ENCODE measurements at places on chromosomes 13 and 19.

GRCh38 chr13:43074824-43075510 lies 51.6 kb downstream of the DNAJC15 start:
- no peak for DNase-seq

- no peak for DNase-seq
These were observed 905.0 kb downstream of the GPC5 start for GRCh38 chr13:92303428-92303827.

DNA sequence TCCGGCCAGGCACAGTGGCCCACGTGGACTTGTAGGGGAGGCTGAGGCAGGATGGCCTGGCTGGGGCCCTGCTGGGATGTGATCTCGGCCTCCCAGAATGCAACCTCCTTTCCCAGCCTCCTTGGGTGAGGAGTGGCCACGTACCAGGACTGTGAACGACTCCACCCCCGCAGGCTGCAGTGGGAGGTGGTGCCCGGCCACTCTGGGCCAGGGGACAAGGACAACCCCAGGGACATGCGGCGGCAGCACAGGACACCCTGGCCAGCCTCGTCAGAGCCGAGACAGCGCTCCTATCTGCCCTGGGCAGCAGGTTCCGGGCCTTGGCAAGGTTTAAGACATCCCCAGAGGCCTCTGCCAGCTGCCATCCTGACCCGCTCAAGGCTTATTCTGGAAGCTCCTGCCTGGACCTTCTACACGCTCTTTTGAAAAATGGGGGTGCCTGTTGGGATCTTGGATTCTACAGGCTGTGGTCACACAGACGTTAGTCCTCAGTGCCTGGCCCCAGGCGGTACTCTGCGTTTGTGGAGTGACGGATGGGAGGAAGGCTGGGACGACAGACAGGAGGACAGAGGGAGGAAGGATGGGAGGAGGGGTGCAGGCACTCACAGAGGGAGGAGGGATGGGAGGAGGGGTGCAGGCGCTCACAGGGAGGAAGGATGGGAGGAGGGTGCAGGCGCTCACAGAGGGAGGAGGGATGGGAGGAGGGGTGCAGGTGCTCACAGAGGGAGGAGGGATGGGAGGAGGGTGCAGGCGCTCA lies 19.9 kb upstream of the CACTIN start:
- no peak for DNase-seq

DNA sequence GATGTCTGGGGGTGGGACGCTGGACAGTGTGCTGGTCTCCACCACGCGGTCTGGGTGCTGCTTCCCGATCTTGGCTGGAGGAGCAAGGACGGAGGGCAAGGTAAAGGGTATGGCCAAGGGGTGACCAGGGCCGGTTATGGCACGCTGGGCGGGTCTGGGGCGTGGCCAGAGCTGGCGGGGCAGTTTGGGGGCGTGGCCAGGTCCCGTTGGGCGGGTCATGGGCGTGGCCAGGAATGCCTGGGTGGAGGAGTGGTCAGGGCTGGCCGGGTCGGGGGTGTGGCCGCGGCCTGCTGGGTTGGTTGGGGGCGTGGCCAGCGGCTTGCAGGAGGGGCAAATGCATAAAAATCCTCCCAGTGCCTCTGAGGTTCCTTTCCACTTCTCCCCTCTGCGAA lies 19.2 kb downstream of the GPX4 start:
- no peak for DNase-seq

DNA sequence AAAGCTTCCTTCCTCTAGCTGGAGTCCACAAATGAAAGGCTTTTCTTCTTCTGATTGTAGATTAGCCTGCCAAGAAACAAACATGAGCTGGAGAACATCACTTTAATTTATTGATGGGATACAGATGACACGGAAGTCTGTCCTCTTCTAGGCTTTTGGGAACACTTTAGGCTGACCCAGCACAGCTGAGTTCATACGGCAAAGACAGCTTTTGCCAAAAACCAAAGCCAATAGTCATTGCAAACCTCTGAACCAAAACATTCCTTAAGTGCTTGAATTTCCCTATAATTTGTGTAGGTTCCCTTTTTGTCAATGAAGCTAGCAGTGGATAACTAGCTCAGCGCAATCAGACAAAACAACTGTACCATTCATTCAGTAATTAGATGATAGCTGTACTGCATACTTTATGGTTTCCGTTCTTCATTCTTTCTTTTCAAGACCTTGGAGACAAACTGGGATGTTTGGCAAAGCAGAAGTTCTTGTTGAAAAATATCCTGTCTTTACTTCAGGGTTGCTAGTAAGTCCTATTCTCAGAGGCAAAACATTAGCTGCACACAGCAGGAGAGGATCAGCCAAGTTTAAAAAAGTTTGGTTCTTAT lies 95.7 kb upstream of the SPRY2 start:
- no peak for DNase-seq

DNA sequence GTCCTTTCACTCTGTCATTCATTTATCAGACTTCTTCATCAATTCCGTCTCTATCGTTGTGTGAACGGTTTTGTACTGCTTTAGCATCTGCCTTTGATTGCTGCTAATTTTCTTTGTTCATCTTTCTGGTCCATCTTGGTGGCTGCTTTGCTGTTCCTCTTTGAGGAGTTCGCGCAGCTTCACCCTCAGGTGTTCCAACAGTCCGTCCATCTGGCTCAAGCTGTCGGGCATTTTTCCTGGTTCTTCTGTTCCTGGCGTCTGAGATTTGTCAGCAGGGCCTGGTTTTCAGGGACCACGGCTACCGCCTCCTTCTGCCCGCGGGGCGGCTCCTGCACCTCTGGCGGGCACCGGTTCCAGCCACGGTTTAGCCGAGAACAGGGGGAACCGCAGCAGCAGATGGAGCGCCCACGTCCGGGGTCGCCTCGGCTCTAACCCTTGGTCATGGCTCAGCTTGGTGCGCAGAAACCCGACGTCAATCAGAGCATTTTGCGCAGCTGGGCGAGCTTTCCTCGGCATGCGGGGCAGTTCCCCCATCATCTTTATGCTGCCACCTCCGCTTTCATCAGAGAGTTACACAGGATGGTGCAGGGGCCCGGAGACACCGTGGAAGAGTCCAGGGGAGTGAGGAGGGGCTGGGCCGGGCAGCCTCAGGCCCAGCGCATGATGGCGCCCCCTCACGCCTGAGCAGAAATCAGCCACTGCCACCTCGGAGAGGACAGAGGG lies 89.5 kb downstream of the ZNF100 start:
- DNase-seq = no peak

DNA sequence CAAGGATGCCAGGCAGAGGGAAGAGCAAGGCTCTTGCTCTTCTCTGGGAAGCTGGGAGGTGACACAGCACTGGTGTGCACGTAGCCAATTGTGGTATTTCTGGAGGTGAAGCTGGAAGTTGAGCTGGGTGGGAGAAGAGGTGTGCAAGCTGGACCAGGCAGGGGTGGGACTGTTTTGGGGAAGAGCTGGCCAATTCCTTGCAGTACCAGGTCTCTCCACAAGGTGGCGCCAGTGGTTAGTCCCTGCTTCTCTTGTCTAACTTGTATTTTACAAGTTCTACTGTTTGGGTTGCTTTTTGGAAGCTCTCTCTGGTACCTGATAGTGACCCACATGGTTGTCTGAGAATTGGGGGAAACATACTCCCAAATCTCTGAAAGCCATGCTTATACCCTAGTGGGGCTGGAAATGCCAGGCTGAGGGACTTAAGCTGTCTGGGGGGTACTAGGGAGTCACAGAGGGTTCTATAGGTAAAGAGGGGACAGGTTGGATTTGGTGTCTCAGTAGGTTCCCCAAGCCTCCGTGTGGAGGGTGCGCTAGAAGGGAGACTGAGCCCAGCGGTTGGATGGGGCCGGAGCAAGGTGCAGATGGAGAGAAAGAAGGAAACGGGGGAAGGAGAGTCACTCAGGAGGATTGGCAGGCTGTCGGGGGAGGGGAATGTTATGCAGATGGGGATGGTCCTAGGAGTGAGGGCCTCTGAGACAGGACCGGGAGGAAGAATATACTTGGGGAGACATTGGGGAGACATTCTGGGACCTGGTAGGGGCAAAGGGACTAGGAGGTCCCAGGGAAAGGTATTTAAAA lies 3.0 kb downstream of the HPN start:
- peak; percentile 34 for DNase-seq

DNA sequence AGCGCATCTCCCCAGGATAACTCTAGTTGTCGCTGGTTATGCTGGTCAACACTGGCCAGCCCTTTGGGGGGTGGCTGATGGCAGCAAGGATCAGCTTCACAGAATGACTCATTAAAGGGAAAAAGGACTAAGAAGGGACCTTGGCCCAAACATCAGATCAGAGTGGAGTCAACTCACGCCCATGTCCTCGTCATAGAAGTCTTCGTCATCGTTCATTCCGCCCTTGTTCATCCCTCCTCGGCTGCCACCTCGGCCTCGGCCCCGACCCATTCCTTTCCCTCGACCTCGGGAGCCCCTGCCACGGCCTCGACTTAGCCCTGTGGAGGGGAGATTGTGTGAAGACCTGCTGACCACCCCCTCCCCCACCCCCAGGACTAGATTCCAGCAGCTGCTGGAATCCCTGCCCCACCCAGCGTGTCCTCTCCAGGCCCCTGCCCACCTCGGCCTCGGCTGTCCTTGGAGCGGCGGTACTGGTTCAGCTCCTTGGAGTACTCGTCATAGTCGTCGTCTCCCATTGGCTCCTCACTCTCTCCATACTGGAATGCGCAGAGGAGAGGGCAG lies 28.6 kb downstream of the ZC3H4 start:
- no peak for DNase-seq

DNA sequence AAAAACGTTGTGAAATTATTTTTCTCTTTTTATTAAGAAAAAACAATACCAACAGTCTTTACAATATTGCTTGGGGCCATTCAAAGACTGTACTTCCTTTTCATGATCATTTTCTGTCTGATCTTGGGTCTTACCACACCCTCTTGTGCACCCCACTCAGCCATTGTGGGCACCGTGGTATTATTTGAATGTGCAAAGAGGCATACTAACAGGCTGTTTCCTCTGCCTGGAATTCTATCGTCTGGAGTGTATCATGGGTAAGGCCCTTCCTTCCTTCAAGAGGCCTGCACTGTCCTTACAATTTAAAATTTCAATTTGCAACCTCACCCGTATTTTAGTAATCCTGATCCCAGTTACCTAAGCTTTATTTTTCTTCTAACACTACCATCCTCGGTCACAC lies 76.5 kb downstream of the FGF14 start:
- DNase-seq = no peak

- no peak for DNase-seq
These were observed 1.2 kb downstream of the HAUS8 start for GRCh38 chr19:17073869-17074633.

DNA sequence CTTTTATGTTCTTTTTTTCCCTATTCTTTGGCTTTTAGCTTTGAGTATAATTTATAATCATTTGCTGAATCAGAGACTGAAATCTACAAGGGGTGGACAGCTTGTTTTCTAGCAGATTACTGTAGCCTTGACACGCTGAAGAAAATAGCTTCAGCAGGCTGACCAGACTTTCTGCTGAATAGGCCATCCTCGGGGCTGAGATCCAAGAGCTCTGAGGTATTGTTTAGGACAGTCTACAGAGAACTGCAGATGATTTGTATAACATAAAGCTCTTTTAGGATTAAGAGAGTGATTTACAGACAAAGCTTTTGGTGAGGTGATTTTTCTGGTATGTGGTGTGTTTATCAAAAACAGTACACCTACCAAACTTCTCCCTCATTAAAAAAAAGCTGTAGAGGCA lies 16.8 kb downstream of the POLR1D start:
- no peak for DNase-seq

DNA sequence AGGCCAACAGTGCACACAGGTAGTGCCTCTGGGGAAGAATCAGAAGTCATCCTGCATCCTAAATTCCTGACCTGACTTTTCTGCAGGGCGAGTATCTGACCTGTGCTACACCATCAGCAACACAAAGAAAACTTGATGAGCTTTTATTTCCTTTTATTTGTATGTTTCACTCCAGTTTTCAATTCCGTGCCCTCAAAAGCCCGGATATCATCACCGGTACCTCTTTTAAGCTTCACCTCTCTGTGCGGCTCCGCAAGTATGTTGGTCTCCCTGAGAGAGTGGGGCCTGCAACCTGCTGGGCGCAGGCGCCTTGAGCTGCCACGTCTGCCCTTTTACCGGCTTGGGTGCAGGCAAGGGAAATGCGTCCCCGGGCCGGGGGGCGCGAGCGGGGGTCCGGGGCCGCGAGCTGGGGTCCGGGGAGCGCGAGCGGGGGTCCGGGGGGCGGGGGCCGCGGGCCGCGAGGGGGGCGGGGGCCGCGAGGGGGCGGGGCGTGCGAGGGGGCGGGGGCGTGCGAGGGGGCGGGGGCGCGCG lies 4.3 kb upstream of the DUXA start:
- DNase-seq = peak; percentile 30

- DNase-seq = no peak
These were observed 997 bp upstream of the KCNN4 start for GRCh38 chr19:43781630-43782310.

GRCh38 chr13:112754281-112755025 lies 64.6 kb downstream of the ATP11A start:
- DNase-seq = no peak

- DNase-seq = no peak
These were observed 1.5 kb upstream of the ASPDH start for GRCh38 chr19:50515168-50515561.

- DNase-seq = peak; percentile 39
These were observed 25.9 kb downstream of the ACSBG2 start for GRCh38 chr19:6161271-6161850.

GRCh38 chr13:114019367-114019766 lies 45.5 kb upstream of the C13orf46 start:
- DNase-seq = peak; percentile 47

GRCh38 chr13:73310366-73310765 lies 251.6 kb downstream of the KLF5 start:
- no peak for DNase-seq

DNA sequence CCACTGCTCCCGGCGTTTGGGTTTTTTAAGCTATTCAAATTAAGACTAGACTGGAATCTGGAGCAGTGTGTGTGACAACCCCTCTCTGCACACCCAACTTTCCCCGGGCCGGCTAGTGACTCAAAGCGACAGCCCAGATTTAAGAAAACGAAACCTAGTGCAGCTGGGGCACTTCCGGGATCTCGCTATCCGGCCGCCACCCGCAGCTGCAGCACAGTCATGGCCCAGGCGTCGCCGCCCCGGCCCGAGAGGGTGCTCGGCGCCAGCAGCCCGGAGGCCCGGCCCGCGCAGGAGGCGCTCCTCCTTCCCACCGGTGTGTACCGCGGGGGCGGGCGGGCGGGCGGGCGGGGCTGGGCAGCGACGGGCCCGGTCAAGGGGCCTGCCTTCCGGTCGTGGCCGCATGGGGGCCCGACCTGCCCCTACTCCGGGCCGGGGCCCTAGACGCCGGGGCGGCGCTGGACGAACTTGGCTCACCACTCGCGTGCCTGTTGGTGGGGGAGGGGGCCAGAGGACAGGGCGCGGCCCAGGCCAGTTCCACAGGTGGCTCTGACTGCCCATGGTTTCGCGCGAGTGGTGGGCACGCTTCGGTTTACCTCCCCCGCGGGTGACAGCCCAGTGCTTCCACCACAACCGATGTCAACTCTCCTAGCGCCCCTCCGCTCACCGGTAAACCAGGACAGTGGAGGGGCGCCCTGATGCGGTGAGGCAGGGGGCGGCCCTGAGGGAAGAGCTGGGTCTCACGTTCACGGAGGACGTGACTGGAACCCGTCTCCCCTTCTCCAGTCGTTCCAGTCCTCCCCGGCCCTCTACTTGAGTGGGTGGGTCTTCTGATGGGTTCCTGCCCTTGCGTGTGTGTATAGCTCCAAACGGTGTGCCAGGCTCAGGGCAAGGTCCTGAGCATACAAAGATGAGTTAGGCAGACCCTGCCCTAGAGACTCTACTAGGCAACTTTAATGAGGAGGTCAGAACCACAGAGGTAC lies at the start of gene PHF11:
Gene PHF11, plus strand, starts transcription at position 171 of the 980 bp plus-strand sequence. Its CDS starts 49 bp downstream, at position 220.
- DNase-seq = peak; percentile 79
